ENCODE measurements at places on chromosomes 11 and 22.

DNA sequence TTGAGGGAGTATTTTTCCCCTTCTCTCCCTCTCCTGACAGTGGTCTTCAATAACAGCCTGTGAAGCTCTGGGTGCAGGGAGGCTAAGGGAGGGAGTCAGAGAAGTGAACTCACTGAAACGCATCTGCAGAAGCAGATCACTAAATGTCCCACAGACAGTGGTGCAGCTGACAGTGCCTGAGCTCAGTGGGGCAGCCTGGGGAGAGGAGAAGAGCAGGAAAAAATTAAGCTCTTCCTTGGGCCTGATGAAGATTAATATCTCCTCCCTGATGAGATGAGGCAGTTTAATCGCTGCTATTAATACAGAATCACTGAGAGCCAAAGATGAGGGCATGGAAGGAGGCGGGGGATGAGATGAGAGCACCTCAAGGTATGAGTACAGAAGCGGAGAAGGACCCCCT is 180.8 kb downstream of the LARGE1 start:
- no peak for DNase-seq

- DNase-seq = no peak
Observed at GRCh38 chr11:108498816-108499408, 728 bp upstream of the POGLUT3 start.

DNA sequence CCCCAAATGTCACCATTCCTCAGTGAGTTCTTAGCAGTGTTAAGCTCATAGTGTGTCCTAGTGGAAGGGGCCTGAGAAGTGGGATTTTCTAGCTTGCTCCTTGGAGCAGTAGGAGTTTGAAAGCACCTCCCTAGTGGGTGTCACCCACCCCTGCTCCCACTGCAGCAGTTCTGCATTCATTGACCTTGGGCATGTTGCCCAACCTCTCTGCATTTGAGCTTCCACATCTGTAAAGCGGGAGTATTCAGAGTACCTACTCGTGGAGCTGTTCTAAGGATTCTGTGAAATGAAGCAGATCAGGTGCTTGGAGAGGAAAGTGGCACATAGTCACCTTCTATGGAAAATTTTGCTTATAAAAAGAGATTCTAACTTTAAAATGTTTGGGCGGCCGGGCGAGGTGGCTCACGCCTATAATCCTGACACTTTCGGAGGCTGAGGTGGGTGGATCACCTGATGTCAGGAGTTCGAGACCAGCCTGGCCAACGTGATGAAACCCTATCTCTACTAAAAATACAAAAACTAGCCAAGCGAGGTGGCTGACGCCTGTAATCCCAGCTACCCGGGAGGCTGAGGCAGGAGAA is 16.9 kb downstream of the LMO2 start:
- no peak for DNase-seq

GRCh38 chr11:35980686-35981390 is 37.0 kb downstream of the LDLRAD3 start:
- DNase-seq = no peak

DNA sequence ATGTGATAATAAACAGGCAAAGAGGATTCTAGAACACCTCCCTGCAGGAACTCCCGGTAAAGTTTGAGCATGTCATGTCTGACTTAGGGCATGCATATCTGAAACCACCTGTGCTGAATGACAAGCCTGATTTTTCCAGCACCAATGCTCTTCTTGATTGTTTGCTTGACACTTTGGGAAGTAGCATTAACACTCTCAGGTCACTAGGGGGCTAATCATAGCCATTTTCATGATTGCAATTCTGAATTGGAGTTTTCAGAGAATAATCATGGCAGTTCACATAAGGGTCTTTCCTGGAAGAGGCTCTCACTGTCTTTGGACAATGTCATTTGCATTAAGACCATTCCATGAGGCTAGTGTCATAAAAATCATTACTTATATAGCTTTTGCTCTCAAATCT is 234.4 kb upstream of the MTNR1B start:
- no peak for DNase-seq

- no peak for DNase-seq
Observed at GRCh38 chr11:1889224-1889930, 2.3 kb downstream of the PRR33 start.

- DNase-seq = no peak
Observed at GRCh38 chr11:115528225-115528624, 24.0 kb upstream of the CADM1 start.

DNA sequence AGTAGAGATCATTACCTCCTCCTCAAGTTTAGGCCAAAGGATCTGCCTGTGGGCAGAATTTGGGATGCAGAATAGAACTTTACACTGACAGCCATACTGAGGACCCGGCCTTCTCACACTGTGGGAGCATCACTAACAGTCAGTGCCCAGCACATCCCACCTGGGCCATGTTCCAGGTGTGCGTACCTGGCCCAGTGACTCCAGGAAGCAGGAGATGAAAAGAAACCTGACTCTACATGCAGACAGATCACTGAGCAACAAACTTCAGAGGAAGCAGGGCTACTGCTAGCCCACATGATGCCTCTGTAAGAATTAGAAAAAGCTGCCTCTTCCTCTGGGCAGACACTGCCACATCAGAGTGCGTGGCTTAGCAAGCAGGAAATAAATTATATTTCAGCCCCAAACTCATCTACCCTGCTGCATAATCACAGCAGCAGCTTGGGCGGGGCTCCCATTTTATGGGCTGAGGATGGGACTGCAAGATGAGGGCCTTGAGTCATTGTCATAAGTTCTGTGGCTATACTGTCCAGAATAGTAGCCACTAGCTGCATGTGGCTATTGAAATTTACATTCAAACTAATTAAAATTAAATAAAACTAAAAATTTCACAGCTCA is 6.0 kb upstream of the LMO2 start:
- no peak for DNase-seq

GRCh38 chr11:124745835-124746620 is 6.0 kb downstream of the VSIG2 start:
- DNase-seq = no peak

GRCh38 chr11:69351460-69351859 is 57.5 kb downstream of the MYEOV start:
- DNase-seq = no peak

- DNase-seq = no peak
Observed at GRCh38 chr22:46931414-46931813, 169.0 kb downstream of the TBC1D22A start.

DNA sequence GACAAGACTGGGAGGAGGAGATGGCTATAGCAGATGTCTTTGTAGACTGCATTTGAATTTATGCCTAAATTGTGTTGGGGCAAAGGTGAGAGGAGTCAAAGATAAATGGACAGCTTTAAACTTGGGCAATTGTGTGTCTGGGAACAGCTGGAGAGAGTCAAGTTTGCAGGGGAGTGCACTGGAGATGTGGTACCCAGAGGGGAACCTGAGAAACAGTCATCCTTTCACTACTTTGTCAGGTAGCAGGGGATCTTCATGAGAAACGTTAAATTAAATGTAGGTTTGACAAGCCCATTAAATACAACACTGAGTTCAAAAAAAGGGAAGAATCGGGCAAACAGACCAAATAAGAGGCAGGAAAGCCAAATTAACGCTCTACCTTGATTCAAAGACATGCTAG is 277.7 kb downstream of the OPCML start:
- DNase-seq = no peak

DNA sequence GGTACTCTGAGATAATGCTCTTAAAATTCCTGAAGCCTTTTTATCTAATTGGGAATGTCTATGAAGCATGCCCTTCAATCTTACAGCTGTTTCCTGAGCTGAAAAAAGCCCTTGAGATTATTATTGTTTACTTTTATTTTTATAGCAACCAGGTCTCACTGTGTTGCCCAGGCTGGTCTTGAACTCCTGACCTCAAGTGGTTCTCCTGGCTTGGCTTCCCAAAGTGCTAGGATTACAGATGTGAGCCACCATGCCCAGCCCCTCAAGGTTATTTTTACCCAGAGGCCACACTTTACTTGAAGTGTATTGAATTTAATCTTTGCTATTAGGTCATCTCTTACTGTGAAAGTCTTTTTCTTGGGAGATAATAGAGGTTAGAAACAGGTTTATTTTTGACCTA is 7.0 kb upstream of the SWAP70 start:
- DNase-seq = no peak

DNA sequence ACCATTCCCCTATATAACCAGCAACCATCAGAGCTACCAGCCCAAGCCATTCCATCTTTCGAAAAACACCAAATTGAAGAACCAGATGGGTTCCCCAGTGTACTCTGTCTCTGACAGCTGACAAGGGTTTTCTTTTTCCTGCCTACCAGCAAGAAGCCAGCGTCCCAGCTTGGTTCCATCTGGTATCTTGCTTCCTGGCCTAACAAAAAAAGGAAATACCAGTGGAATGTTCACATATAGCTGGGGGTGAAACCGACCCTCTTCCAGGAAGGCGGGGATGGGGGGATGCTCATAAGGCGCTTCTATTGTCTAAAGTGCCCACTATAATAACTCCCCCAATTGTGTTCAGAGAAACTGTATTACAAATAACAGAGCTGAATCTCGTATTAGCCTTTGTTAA is 172.3 kb downstream of the LDLRAD3 start:
- no peak for DNase-seq

- DNase-seq = no peak
Observed at GRCh38 chr22:37491559-37492427, 5.6 kb upstream of the MFNG start.

GRCh38 chr11:90587896-90588295 is 365.0 kb upstream of the CHORDC1 start:
- DNase-seq = no peak

GRCh38 chr11:124219126-124219525 is 21.8 kb upstream of the OR8G1 start:
- no peak for DNase-seq

GRCh38 chr22:38461414-38462081 is 6.3 kb upstream of the KDELR3 start:
- peak; percentile 89 for DNase-seq

DNA sequence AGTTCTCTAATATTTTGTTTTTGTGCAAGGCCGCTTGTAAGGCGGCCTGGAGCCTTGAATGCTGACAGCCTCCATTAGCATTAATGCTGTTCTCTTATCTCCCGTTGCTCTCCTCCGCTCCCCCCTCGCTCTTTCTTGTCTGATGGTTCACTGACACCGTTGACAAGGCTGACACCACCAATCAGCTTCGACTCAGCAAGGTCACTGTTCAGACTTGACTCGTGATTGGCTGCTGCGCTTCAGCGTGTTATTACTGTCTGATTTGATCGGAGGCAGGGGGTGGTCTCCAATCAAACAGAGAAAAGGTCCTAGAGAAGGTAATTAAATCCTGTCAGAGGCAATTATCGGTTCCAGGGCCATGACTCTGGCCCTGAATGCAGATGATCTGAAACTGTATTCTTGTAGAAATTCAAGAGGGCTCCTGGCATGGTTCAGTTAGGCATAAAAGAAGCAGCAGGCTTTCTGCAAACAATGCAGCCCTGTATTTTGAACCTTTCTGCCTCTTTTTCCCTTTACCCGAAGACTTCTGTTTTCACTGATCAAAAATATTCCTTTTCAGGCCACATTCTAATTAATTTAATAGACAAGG is 49.3 kb upstream of the MPPED2 start:
- peak; percentile 2 for DNase-seq

DNA sequence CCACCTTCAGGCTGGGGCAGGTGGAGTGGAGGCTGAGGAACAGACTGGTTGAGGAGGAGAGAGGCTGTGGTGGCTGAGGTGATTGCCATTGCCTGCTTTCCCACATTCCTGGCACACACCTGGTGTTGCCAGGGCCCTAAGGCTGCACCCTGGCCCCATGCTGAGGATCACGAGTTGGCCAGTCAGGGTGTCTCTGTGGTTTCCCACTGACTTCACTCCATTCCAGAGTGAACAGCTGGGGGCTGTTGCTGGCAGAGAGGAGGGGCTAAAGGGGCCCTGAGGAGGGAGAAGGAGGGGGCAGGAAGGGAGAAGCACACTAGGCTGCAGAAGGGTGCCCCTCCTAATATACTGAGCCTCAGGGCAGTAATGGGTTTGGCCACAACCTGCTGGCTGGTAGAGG is 1.8 kb downstream of the TMEM86A start:
- no peak for DNase-seq

DNA sequence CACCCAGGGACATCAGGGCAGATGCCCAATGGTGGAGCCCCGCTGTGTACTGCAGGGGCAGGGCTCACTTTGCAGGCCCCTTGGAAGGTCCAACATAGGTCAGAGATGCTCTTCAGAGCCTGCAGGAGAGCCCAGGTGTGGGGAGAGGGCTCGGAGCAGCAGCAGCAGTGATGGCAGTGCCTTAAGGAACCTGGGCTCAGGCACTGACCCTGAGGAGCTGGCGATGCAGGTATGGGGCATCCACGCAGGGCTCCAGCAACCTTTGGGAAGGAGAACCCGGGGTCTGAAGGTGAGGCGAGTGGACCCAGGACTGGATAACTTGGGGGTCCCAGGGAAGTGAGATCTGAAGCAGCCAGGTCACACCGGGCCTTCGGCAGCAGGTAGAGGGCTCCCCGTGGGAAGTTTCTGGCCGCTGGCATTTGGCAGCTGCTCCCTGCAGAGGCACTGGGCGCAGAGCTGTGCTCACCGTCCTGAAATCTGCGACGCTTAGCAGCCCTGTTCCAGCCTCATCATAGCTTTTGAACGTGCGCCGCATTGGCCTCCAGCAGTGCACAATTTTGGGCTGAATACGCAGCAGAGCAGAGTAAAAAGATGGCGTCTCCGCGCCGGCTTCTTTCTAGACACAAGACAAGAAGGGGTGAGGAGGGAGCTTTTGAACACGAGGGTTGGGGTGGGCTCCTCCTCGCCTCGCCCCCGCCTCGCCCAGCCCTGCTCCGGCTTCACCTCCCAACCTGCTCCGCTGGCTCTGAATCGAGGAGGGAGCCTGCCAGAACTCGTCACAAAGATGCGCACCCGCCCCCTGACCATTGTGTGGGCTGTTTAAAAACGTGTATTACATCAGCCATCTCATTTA is 118.8 kb downstream of the MPPED1 start:
- no peak for DNase-seq

DNA sequence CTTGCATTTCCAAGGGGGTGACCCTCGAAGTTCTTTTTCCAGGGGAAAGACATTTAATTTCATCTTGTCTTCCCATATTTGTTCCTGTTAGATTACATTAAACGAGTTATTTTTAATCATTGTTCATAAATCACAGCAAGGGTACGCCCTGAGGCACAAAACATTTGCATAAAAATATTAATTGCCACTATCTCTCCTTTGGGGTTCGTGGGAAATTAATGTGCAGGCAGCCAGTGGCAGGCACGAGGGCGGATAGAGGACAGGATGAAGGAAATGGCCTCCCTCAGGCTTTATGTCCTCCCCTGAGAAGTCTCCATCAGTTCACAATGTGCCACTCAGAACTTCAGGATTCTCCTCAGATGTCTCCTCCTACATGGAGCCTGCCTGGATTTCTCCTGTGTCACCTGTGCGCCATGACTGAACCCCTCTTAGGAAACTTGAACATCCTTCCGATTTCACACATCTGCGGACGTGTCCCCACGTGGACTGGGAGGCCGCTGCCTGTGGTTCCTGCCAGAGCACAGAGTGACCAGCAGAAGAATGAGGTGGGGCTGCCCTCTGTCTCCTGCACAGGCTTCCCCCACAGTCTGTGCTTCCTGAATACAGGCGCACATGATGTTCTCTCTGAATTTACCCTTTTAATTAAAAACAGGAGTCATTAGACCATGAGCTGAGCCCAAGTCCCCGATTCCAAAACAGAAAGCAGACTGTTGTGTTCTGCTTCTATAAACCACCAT is 1085.9 kb downstream of the TBC1D22A start:
- no peak for DNase-seq
